ENCODE measurements at places on chromosomes 3 and 15. TPM values are rescaled to one million over a fixed set of nuclear protein-coding genes. Genes with fewer than 3 reads are reported as not detected.

EHHADH gene
- total RNA-seq, result 1.1 TPM

POU1F1 gene
- not detected for total RNA-seq

ITGA11 gene
- total RNA-seq, result 0.17 TPM

DNA sequence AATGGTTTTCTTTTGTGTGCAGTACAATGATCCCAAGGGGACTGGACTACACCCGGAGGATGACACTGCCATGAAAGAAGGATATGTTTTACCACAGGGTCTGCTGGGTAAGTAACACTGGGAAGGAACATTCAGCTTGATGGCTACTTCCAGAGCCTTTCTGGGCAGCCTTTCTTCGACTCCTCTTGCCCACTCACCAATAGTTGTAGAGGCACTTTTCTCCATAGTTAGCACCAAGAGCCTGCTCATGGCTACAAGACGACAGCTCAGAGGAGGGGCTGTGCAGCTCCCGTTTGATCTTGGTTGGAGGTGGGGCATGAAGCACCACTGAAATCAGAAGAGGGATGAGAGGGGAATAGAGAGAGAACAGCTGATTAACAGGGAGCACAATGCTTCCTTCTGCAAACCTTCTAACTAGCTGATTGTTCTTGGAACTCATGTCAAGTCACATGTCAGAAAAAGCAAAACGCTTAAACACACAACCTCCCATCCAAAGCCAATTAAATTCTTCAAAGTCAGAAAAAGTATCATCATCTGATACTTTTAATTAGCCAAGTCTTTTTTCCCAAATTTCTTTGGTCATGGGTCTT, 27.9 kb downstream of the ETV5 start:
- no peak for DNase-seq

GPR15 gene
- 181 TPM for total RNA-seq

DNA sequence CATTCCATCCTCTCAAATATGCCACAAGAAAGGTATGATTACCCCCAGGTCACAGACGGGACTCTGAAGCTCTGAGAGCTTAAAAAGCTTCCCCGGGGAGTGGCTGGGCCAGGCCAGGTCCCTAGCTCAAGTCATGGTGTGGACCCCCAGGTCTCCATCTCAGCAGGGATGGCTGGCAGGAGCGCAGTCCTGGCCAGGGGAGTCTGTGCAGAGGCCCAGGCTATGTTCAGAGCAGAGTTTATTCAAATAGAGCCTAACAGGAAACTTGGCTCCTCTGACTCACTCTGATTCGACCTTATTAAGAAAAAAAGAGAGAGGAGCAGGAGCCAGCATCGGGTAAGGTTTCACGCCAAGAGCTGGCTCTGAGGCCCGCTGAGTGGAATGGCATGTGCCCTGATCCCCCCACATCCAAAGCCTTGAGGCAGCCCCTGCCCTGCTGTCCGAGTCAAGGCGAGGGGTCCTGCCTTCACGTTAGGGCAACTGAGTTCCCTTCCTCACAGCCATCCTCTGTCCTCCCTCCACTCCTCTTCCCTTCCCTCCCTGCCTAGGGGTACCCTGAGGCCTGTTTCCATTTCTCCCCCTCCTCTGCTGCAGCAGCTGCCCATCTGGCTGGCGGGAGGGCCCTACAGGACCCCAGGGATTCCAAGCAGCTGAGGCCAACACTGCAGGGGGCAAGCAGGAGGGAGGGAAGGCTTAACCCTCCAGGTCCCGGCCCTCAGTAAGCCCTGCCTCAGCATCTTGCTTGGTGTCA, 1.9 kb upstream of the LOXL1 start:
- DNase-seq, result no peak

GRCh38 chr15:70741677-70742293, 21.6 kb downstream of the UACA start:
- no peak for DNase-seq

GRCh38 chr3:12815719-12816118, 19.2 kb downstream of the CAND2 start:
- DNase-seq, result no peak

UROC1 gene
- not detected for total RNA-seq

HESX1 gene
- total RNA-seq, result not detected

PDHB gene
- 25.6 TPM for total RNA-seq

- DNase-seq, result no peak
Measured at GRCh38 chr3:120802916-120803315, 60.4 kb downstream of the GTF2E1 start.

BOC gene
- total RNA-seq, result not detected

DNA sequence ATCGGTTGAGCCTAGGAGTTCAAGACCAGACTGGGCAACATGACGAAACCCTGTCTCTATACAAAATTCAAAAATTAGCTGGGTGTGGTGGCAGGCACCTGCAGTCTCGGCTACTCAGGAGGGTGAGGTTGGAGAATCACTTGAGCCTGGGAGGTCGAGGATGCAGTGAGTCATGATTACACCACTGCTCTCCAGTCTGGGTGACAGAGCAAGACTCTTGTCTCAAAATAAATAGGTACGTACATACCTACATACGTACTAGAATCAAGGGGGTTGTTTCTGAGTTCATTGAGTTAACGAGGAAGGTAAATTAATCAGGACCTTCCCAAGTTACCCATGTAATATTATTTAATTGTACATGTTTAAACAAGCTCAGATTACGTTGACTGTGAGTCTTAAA, 97.5 kb downstream of the CHL1 start:
- DNase-seq, result no peak

DNA sequence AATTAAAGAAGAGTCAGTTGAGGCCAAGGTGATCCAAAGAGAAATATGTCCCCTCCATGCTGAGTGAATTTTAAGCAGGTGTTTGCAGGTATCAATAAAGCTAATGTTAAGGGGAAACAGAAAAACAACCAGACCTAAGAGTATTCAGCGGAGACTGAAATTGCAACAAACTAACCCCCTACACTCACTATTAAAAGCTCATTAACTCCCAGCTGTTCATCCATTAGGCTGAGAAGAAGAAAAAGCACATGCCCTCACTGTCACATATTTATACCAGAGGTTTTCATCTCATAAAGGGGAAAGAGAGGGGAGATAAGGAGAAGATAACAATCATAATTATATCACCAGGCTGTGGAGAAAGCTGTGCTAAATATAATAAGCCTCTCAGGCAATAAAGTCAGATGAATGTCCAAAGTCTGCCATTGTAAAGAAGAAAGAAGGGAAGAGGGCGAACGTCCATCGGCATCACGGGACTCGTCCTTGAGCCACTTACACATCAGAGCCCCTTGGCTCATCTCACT, 145.2 kb downstream of the TAFA4 start:
- DNase-seq, result no peak

DCLK3 gene
- total RNA-seq, result not detected

DNA sequence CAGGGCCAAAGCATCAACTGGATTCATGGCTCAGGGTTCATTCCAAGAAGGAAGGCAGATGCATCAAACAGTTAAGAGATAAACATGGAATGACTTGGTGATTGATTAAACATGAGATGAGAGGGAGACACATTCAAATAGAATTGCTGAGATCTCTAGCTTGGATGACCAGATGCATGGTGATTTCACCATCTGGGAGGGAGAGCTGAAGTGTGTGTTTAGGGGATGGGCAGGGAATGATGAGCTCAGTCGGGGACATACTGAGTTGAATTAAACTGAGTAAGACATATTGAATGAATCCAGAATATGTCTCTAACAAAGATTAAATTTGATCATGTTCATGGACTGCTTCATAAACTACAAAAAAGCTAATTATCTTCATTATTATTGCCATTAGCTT, 35.5 kb downstream of the CADPS start:
- DNase-seq, result no peak

DNA sequence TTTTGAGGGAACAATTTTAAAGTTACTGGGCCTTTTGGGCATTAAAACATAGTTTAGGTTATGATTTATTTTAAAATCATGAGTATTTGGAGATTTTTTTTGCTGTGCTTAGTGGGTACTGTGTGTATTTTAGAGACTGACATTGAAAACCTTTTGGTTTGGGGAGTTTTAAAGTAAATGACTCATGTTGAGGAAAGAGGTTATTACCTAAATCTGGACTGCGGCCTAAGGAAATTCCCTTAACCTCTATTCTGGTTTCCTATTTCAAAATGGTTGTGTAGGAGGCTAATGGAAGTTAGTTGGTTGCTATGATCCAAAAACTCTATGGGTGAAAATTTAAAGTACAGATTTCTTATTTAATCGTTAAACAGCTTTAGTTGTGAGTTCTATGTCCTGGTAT, 57.3 kb upstream of the DPH6 start:
- DNase-seq, result no peak

DNA sequence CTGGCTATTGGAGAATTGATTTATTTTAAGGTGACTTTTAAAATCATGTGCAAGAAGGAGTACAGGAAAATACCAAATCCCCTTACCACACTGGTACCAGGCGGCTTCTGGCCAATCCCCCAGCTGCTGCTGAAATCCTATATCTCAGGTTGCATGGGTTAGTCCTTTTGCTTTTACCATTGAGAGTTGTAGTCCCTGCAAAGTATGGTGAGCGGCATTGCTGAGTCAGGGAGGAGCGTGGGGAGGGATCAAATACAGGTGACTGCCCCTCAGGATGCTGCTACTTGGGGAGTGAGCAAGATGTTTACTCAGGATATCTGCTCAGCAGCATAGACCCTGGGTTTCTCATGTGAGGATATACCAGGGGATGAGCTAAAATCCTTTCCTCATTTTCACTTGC, 131.9 kb upstream of the STAC start:
- DNase-seq, result no peak

DNA sequence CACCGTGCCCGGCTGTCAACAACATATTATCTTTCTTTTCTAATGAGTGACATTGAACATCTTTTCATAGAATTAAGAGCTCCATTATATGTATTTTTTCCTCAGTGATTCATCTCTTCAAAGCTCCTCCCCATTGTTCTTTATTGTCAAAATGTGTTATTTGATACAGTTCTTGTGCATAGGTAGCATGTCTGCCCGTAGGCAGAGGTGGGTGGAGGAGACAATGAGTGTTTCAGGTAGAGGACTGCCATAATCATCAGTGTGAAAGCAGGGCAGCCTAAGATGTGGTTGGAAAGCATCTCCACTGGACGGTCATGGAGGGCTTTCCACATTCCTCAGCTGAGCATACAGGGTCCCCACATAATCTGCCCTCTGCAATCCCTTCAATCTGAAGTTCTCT, 452.0 kb upstream of the MCTP2 start:
- no peak for DNase-seq

ADGRG7 gene
- not detected for total RNA-seq

EBLN2 gene
- 11.7 TPM for total RNA-seq

DNA sequence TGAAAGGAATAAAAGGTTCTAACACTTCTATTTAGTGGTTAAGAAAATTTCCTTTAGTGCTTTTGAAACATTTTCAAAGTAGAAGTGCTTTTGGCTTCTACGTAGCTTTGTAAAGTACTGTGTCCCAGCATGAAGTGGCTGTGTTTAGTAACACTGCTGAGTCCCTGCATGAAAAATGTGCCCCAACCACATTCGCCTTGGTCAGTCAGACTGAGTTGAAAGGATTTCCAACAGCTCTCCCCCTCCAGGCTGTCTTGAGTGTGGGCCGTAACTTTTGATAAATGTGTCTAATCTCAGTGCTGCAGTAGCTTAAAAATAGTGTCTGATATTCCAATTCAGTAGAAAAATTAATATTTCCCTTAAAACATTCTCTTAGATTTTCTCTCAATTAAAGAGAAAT, 115.0 kb downstream of the NR1D2 start:
- DNase-seq, result no peak

APBA2 gene
- 28.9 TPM for total RNA-seq

GRCh38 chr3:172201870-172202236, 162.5 kb downstream of the FNDC3B start:
- no peak for DNase-seq

GRCh38 chr3:184727357-184728009, 15.6 kb upstream of the MAGEF1 start:
- DNase-seq, result peak; percentile 16

ZNF860 gene
- total RNA-seq, result not detected

GRCh38 chr15:46703020-46703861, 1014.1 kb upstream of the SEMA6D start:
- DNase-seq, result no peak

DNA sequence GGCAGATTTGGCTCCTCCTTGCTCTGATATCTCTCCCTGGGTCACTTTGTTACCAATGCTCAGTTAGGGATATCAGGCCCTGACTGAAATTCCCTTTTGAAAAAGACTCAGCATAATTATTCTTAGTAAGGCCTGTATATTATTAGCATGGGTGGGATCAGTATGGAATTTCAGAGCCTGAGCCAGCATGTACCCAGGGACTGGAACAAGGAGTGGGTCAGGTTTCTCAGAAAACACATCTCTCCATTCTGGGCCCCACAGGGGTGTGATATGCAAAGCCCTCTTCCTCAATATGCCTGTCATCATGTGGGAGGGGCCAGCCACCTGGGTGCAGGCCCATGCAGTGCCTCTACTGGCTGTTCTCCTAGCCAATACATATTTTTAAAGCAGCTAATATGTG, 423.2 kb downstream of the EPHB1 start:
- DNase-seq, result no peak
